Activated naive CD4-positive, alpha-beta T cell treated with anti-CD3 and anti-CD28 coated beads for 36 hours (primary cell): ENCODE measurements at places on chromosomes 13 and 19. TPM values are rescaled to one million over a fixed set of nuclear protein-coding genes. Genes with fewer than 3 reads are reported as not detected.

- H3K36me3 ChIP-seq = no peaks in the 10 kb centered on the region
- H3K27ac ChIP-seq = peak overlapping the region; percentile 50
- no peaks in the 10 kb centered on the region for H3K27me3 ChIP-seq
- H3K4me1 ChIP-seq = peaks cover 74% of the 10 kb centered on the region
- H3K4me3 ChIP-seq = peak overlapping the region; percentile 24
These were observed 1.5 kb downstream of the DOCK9 start for GRCh38 chr13:98976338-98976737.

Gene ATP4A
- total RNA-seq = not detected

Gene CPB2
- total RNA-seq = not detected

DNA sequence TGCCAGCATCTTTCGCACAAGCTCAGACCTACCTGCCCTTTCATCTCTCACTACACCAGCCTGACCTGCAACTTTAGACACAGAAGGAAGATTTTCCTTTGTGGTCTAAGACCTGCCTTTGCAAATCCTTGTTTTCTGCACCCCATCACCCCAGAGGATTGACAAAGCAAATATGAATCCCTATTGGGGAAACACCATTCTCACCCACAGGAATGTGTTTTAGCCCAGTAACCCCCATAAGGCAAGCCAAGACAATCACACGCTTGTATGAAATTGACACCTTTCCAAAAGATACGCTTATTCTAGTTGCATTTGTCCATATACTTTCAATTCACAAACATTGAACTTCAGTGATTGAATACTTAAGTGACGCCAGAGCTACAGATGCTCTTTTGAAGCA lies 55.7 kb downstream of the SPATA13 start:
- H3K36me3 ChIP-seq = no peaks in the 10 kb centered on the region
- no peak overlapping the region for H3K4me3 ChIP-seq
- H3K27ac ChIP-seq = no peak overlapping the region

Gene FOXA3
- not detected for total RNA-seq

Gene DIRAS1
- total RNA-seq = 0.07 TPM

Gene CEACAM16
- total RNA-seq = not detected

GRCh38 chr13:75357576-75358289 lies 124.2 kb downstream of the TBC1D4 start:
- H3K27ac ChIP-seq = no peak overlapping the region
- no peaks in the 10 kb centered on the region for H3K36me3 ChIP-seq
- H3K27me3 ChIP-seq = no peaks in the 10 kb centered on the region
- H3K4me1 ChIP-seq = peaks cover 5% of the 10 kb centered on the region
- H3K4me3 ChIP-seq = no peak overlapping the region
- peak; percentile 61 for DNase-seq

GRCh38 chr19:17966550-17967256 lies at the start of gene KCNN1:
Gene KCNN1 (plus strand): TSS chr19:17967107. CDS start chr19:17973889, 6,782 bp downstream.
- DNase-seq = no peak
- H3K27me3 ChIP-seq = peaks cover 36% of the 10 kb centered on the region
- H3K4me3 ChIP-seq = no peak within 1 kb of the TSS
- H3K36me3 ChIP-seq = no peaks in the 10 kb centered on the region

DNA sequence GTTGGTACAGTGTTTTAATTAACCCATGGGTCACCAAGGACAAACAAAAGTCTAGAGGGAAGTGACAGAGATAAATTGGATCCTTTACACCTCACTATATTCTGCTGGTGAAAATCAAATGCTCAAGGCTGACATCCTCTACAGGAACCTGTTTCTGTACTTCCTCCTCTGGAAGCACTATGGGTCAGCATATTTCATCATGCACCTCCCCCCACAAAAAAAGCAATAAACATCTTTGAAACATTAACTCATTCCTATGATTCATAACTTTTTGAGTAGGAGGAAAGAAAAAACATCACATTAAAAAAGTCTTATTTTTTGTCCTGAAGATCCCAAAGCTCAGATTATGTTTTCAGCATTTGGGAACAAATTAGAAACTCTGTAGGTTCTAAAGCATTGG lies 588.3 kb upstream of the SGCG start:
- no peak for DNase-seq
- H3K4me1 ChIP-seq = no peaks in the 10 kb centered on the region
- no peak overlapping the region for H3K27ac ChIP-seq
- no peak overlapping the region for H3K4me3 ChIP-seq
- peaks cover 5% of the 10 kb centered on the region for H3K27me3 ChIP-seq
- H3K36me3 ChIP-seq = no peaks in the 10 kb centered on the region

Gene TNFRSF19
- total RNA-seq = not detected

GRCh38 chr13:35771898-35772297 lies 295.4 kb upstream of the MAB21L1 start:
- H3K4me1 ChIP-seq = no peaks in the 10 kb centered on the region
- no peak overlapping the region for H3K4me3 ChIP-seq
- peaks cover 4% of the 10 kb centered on the region for H3K27me3 ChIP-seq
- DNase-seq = no peak
- no peak overlapping the region for H3K27ac ChIP-seq

DNA sequence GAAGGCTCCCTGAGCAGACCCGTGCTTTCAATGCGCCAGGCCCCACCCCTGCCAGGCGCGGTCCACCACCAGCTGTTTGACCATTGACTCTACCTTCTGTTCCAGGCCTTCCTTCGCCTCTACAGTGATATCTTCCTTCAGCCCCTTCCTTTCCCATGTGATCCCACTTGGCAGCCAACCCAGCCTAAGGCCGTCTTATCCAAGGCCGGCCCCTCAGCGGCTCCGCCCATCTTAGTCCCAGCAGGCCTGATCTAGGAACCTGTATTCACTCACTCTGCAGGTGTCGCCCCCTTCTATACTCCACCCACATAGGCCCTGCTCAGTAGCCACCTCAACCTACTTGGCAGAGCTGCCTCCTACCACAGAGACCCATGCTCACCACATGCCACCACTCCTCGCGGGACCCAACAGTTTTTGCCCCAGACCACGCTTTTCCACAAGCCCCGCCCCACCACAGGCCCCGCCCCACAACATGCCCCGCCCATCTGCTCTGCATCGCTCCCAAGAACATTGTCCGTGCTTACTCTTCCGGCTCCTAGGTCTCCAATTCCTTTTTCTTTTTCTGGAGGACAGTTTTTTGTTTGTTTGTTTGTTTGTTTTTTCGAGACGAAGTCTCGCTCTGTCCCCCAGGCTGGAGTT lies 2.9 kb downstream of the RASIP1 start:
- H3K27ac ChIP-seq = no peak overlapping the region
- peaks cover 17% of the 10 kb centered on the region for H3K4me1 ChIP-seq
- H3K36me3 ChIP-seq = no peaks in the 10 kb centered on the region
- no peak for DNase-seq

DNA sequence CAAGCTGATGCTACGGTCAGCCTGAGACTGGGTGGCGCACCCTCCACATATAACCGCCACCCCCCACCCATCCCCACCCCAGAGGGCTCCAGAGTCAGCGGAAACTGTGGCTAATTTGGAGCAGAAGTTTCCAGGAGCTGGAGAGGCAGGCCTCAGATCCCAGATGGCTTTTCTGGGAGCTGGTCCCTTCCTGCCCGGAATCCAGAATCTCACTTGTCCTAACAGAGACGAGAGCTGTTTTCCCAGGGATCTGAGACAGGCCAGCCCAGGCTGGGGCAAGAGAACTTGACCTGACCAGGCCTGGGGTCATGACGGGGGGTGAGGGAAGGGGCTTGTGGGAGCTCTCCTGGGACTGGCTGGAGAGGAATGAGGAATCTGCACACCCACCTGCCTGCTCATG lies 6.5 kb downstream of the EPHX3 start:
- no peak overlapping the region for H3K27ac ChIP-seq
- H3K36me3 ChIP-seq = no peaks in the 10 kb centered on the region
- no peak for DNase-seq
- H3K4me1 ChIP-seq = peaks cover 14% of the 10 kb centered on the region
- H3K27me3 ChIP-seq = peaks cover 22% of the 10 kb centered on the region
- no peak overlapping the region for H3K4me3 ChIP-seq

DNA sequence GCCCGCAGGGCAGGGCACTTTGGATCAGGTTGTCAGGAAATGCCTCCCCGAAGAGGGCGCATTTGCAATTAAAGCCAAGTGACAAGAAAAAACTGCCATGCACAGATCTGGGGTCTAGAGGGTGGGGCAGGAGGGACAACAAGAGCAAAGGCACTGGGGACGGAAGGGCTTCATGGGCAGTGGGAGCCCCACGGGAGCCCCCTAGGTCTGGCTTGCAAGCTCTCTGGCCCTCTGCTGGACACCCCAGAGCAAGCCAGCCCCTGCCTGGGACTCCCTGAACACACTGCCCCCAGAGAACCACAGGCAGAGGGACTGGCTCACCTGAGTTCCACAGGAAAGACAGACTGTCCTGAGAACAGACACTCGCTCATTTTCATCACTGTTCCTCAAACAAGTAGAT lies 30.2 kb upstream of the C19orf12 start:
- no peaks in the 10 kb centered on the region for H3K4me1 ChIP-seq
- no peak overlapping the region for H3K27ac ChIP-seq
- H3K4me3 ChIP-seq = no peak overlapping the region
- H3K36me3 ChIP-seq = no peaks in the 10 kb centered on the region

Gene SIGLEC12
- not detected for total RNA-seq

DNA sequence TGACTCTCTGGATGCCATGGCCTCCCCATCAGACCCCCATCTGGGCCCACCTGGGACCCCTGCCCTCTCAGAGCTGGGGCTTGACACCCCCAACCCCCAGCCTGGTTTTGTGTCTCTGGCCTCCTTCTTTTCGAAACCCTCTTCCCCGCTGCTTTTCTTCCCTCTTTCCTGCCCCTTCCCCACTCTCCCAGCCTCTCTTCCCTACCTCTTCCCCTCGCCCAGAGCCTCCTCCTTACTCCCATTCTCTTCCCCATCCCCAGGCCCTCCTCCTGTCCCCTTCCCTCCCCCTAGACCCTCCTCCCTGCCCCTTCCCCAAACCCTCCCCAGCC lies 2.1 kb downstream of the TNFSF9 start:
- H3K36me3 ChIP-seq = no peaks in the 10 kb centered on the region
- H3K27ac ChIP-seq = no peak overlapping the region
- no peak overlapping the region for H3K4me3 ChIP-seq
- peaks cover 36% of the 10 kb centered on the region for H3K27me3 ChIP-seq
- no peak for DNase-seq
- peaks cover 38% of the 10 kb centered on the region for H3K4me1 ChIP-seq

DNA sequence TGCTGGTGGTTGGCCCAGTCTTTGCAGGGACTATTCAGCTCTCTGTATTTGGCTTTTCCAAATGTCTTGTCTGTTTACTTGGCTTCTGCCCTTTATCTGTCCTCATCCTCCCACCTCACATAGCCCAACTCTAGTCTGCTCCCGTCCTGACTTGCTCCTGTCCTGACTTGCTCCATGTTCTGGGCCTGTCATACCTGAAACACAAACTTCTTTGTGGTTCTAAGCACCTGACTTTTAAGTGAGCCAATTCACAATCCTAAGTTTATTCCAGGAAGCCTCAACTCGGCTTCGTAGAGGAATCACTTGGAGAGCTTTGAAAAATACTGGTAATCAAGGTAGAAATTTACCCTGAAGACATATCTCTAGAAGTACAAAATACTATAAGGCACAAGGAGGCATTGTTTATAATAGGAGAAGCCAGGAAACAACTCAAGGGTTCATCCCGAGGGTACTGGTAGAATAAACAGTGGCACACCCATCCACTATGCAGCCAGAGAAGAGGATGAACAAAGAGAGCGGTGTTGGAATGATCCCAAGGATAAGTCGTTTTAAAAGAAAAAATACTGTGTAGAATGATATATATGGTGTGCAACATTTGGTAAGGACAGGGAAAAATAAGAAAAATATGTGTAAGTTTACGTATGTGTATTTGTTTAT lies 284.5 kb downstream of the FGF14 start:
- peaks cover 7% of the 10 kb centered on the region for H3K27me3 ChIP-seq
- no peak for DNase-seq
- no peaks in the 10 kb centered on the region for H3K4me1 ChIP-seq
- H3K27ac ChIP-seq = no peak overlapping the region
- no peak overlapping the region for H3K4me3 ChIP-seq

- no peaks in the 10 kb centered on the region for H3K27me3 ChIP-seq
- peaks cover 39% of the 10 kb centered on the region for H3K4me1 ChIP-seq
These were observed 2.7 kb downstream of the CCDC9 start for GRCh38 chr19:47258895-47259555.

DNA sequence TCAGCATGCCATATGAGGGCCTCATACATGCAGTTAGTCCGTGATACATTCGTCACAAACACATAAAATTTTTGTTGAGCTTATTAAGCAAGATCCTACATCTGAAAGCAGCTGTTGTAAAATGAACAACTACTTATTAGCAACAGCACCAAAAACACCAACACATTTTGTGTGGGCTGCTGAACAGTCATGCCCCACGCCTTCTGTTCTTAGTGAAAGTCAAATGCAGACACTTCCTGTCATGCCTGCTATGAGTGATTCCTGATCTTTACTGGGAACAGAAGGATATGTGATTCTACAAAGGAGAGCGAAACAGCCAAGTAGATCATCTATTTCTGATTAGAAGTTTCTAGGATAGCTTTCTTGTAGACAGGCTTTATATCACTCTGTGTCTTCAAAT lies 4.2 kb upstream of the B3GLCT start:
- DNase-seq = no peak
- H3K4me1 ChIP-seq = peaks cover 7% of the 10 kb centered on the region
- no peaks in the 10 kb centered on the region for H3K36me3 ChIP-seq
- H3K27ac ChIP-seq = no peak overlapping the region
- peaks cover 3% of the 10 kb centered on the region for H3K27me3 ChIP-seq
- no peak overlapping the region for H3K4me3 ChIP-seq

Gene HIF3A
- total RNA-seq = not detected

DNA sequence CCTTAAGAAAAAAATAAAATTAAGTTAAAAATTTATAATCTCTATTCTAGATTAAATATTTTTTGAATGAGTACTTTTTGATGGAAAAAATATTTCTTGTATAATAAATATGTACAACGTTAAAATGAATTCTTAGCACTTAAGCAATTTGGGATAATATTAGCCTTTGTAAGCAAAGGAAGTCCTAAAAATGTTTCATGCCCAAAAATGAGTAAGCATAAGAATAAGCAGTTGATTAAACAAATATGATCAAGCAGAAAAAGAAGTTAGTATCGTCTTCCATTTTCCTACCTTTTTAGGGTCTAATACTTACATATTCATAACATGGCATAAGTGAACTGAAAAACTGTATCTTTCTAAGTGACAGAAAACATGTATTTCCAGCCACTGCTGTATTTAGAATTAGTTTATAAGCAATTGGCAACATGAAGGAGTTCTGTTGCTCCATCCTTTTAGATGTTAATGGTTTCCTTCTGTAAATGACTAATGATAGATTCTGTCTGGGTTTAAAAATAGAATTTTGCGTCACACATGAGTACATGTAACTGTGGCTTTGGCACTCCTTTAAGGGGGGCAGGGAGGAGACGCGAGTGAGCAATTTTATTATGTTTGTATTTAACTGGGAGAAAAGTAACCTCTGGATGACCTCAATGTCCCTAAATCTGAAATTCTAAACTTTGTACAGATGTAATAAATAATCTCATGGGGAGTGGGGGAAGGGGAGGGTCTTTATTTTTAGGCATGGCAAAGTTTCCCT lies 237.4 kb downstream of the RGCC start:
- no peak overlapping the region for H3K27ac ChIP-seq
- H3K4me1 ChIP-seq = no peaks in the 10 kb centered on the region
- H3K27me3 ChIP-seq = no peaks in the 10 kb centered on the region
- H3K36me3 ChIP-seq = peaks cover 20% of the 10 kb centered on the region
- H3K4me3 ChIP-seq = no peak overlapping the region
- no peak for DNase-seq

- H3K4me1 ChIP-seq = no peaks in the 10 kb centered on the region
- DNase-seq = no peak
- H3K36me3 ChIP-seq = no peaks in the 10 kb centered on the region
- no peak overlapping the region for H3K4me3 ChIP-seq
These were observed 133.1 kb downstream of the MAB21L1 start for GRCh38 chr13:35343417-35343816.
